ENCODE measurements at places on chromosomes 3 and 15.
A peak's percentile ranks its signal among the peaks of the same experiment; 100 is the strongest.

DNA sequence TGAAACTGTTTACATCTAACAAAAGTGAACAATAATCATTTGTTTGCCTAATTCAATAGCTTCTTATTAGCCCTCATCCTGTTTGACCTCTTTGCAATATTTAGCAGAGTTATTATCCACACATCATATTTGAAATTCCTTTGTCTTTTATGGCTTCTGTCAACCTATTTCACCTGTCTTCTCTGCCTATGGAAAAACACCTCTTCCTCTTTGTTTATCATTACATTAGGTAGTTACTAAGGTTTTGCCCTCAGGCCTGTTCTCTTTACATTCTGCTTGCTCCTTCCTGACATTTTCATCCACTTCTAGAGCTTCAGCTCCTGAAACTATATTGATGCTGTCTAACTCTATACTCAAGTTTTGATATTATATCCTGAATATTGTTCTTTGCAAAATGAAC, 183.0 kb downstream of the SUCNR1 start:
- no peak for DNase-seq

GRCh38 chr15:90009301-90010022, 8.3 kb downstream of the ZNF710 start:
- no peak for DNase-seq

DNA sequence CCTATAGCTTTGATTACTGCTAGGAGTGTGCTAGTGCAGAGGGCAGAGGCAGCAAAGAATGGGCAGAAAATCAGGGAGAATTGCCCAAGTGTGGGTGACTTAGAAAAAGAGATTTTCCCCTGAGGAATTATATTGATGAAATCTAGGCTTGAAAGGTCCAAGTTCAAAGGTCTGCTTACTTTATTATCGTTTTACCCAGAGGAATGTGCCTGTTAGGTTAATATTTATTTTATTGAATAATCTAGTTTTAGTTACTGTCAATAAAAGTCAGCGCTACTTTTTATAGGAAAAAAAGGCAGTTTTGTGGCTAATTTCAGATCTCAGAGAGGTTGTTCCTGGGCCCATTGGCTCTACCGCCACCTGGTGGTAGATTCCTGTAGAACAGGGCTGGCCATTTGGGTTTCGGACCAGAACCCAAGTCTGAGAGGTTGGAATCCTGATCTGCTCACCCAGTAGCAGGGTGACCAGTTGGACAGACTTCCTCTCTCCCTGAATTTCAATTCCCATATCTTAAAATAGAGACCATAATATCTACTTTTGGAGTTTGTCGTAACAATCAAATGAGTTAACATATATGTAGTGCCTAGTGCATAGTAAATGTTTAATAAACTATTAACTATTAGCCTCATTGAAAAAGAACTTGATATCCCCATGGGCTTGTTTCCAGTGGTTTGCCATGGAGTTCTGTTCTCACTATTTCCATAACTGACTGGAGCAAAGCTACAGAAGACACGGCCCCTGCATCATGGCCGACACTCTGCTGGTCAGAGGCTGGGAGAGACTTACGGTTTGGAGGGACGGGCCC, 62.7 kb upstream of the ZNF148 start:
- no peak for DNase-seq

GRCh38 chr3:124201786-124202185, 209.9 kb upstream of the ROPN1 start:
- DNase-seq, result no peak

DNA sequence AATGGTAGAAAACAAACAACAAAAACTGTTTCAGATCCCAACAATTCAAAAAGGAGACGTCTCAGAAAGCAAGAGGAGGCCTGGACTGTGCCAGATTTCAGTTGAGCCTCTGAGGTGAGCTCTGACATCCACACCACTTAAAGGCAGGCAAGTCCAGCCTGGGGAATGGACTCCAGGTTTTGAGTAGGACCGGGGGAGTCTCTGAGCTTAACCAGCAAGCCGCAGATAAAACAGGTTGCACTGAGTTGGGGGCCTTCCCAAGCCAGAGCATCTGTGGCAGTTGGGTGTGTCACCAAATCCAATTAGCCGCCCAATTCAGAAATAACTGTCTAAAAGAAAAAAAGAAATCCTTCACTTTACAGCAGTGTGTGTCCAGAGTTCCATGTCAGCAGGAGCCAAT, 54.7 kb downstream of the OXNAD1 start:
- no peak for DNase-seq

DNA sequence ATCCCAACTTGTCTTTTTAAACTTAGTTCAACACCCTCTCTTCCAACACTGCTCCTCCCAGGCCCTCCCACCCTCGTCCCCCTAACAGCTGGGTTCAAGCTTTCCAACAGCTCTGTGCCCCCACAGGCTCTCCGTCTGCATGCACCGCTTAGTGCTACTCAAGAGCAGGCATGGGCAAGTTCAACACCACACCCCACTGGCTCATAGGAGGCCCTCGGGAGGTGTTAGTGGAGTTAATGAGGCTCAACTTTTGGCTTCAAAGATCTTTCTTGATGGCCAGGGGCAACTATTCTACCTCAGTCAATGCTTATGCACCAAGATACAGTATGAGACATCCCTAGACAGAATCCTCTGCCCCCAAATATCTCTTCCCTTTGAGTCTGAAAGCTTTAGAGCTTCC, 114.4 kb downstream of the ANP32A start:
- DNase-seq, result no peak

DNA sequence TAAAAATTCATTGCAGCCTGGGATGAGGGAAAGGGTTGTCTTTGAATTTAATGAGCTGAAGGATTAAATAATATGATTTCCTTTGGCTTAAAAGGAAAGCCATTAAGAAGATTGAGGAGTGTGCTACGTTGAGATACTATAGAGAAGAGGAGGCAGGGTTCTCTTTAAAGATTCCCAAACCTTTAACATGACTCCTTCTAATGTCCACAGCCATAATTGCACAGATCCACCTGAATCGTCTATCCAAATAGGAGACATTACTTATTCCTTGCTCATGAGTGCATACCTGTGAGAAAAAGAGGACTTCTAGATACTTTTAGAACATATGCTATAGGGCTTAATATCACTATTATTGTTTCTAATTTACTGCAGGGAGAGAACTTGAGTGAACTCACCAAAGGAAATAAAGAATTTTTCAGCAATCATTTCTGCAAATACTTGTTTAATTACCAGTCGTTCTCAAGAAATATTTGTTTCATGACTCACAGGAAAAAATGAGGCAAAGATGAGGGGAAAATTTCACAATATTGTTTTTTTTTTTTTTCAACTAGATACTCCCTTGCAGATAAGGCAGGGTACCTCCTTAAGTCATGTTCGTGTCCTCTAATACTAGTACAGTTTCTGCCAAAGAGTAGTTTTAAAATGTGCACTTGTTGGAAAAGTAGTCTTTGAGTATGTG, 8.9 kb upstream of the SUCNR1 start:
- DNase-seq, result no peak

- no peak for DNase-seq
These were observed 11.8 kb upstream of the MEIS2 start for GRCh38 chr15:37112171-37112570.

GRCh38 chr3:167653155-167653554, 587 bp downstream of the WDR49 start:
- DNase-seq, result no peak

DNA sequence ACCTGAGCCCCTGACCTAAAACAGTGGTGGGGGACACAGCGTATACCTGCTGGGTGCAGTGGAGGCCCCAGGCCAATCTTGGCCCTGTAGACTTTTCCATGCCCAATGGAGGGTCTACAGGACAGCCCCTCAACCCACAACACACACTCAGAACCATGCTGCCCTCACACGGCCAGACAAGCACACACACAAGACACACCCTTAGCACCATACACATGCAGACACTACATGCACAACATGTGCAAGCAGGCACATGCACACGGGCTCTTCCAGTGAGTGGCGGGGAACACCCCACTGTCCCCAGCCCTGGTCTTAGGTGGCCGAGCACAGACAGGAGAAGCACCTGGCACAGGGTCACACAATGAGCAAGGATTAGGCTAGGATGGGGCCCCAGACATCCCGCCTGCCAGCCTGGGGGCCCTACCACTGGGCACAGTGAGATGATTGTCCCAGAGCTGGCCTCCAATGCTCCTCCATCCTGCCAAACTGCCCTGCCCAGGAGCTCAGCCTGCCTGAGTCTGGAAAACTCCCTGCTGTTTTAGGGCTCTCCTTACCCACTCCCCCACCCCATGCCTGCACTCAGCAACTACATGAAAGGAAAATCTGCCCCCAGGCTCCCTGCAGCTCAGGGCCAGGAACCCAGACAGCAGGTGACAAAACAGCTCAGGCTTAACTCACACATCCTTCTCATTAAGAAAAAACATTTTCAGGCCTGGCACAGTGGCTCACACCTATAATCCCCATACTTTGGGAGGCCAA, 15.8 kb downstream of the IQSEC1 start:
- peak; percentile 16 for DNase-seq

- no peak for DNase-seq
These were observed 1076.3 kb upstream of the EPHA6 start for GRCh38 chr3:95738045-95738444.

GRCh38 chr15:43232289-43232874, 11.6 kb upstream of the EPB42 start:
- DNase-seq, result no peak

GRCh38 chr3:13638927-13639326, 90.0 kb downstream of the FBLN2 start:
- peak; percentile 15 for DNase-seq

GRCh38 chr3:172471903-172472302, 23.6 kb upstream of the GHSR start:
- DNase-seq, result no peak

- DNase-seq, result no peak
These were observed 6.3 kb downstream of the GALNT15 start for GRCh38 chr3:16180737-16181134.

DNA sequence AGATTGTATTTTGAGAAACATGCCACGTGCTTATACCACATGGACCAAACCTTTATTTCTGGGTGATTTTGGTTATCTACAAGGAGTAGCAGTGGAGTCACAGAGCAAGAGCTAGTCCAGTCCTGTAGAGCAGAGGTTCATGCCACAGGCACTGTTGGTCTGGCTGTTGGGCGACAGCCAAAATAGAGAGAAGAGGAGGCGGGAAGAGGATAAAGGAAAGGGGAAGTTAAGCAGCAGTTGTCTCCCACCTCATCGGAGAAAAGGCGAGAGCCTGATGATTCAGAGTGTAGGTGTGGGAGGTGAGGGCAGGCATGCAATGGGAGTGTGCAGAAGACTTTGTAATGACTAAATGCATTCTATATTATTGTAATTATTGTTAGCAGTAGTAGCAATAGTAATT, 237.5 kb upstream of the ROPN1 start:
- DNase-seq, result no peak

GRCh38 chr15:77597804-77598453, 34.8 kb downstream of the LINGO1 start:
- DNase-seq, result no peak

DNA sequence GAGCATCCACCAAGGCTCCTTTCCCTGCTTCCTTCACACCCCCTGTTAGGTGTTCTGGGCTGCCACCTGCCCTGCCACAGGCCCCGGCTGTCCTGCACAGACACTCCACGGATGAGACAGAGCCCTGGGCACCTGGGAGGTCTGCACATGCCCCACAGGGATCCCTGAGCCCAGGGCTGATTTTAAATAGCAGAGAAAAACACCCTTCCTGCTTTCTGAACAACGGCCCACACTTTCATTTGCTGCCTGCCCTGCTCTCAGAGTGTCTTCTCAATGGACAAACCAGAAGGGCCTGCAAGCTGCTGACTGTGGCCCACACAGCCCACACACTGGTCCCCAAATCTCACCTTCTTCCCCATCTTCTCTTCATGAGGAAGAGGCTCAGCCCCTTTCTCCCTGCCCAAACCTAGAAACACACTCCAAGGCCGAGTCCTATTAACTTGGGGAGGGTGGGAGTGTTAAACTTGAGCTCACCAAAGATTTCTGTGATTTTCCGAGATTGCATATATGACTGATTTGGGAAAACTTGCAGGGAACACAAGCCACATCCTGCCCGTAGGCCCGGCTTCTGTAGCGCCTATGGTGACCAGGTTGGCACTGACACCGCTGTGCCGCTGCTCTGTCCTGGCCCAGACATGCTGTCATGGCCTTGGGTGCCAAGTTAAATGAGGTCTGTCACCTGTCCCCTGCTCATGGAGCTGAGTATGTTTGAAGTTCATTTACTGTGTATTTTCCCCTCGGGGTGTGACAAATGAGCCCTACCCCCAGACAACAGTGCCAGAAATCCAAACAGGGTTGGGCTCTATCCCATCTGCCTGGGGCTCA, 47.2 kb upstream of the KLF13 start:
- DNase-seq, result no peak

DNA sequence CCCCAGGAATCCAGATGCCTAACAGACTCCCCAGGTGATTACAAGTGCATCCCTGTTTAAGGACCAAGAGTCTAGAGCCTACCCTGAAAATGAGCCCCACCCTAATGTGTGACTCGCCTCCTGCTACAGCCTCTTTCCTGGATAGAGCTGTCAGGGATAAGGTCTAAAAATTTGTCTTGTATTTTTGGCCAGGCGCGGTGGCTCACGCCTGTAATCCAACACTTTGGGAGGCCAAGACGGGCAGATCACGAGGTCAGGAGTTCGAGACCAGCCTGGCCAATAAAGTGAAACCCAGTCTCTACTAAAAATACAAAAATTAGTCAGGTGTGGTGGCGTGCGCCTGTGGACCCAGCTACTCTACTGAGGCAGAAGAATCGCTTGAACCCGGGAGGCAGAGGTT, 11.2 kb downstream of the TMC3 start:
- DNase-seq, result no peak

GRCh38 chr3:157231071-157231470, 71.1 kb upstream of the CCNL1 start:
- DNase-seq, result no peak

GRCh38 chr3:62379321-62379798, 6.0 kb upstream of the FEZF2 start:
- DNase-seq, result no peak

- DNase-seq, result peak; percentile 43
These were observed at the start of gene DOCK3 for GRCh38 chr3:50674349-50675178. TSS of gene DOCK3 (plus strand) at chr3:50674927. CDS start at chr3:50675264, 337 bp downstream.

- DNase-seq, result no peak
These were observed 7.1 kb downstream of the SLC25A26 start for GRCh38 chr3:66227915-66228314.

- peak; percentile 1 for DNase-seq
These were observed 60.1 kb downstream of the SGO1 start for GRCh38 chr3:20125897-20126296.

DNA sequence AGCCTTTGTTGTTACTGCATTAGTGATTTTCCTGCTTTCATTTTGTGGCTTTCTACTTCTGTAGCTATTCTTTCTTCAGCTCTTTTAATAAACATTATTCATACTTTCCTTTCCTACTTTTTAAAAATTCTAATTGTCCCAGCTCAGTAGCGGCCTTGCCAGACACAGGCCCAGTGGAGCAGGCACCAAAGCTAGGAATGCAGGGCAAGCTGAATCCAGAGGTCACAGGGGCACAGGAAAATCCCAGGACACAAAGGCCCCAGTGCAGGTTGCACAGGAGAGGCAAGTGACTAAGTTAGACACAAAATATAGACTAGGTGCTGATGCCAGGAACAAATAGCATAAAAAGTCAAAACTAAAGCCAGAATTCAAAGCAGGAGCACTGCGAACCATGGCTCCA, 49.0 kb upstream of the CCDC80 start:
- DNase-seq, result no peak

GRCh38 chr15:38093931-38094330, 158.7 kb upstream of the SPRED1 start:
- DNase-seq, result no peak
